Naive thymus-derived CD8-positive, alpha-beta T cell (primary cell): ENCODE measurements at places on chromosomes 7 and 10. TPM values are rescaled to one million over a fixed set of nuclear protein-coding genes. Genes with fewer than 3 reads are reported as not detected.

TCERG1L gene
- 0.27 TPM for polyA plus RNA-seq

TUBB8 gene
- not detected for polyA plus RNA-seq

DNA sequence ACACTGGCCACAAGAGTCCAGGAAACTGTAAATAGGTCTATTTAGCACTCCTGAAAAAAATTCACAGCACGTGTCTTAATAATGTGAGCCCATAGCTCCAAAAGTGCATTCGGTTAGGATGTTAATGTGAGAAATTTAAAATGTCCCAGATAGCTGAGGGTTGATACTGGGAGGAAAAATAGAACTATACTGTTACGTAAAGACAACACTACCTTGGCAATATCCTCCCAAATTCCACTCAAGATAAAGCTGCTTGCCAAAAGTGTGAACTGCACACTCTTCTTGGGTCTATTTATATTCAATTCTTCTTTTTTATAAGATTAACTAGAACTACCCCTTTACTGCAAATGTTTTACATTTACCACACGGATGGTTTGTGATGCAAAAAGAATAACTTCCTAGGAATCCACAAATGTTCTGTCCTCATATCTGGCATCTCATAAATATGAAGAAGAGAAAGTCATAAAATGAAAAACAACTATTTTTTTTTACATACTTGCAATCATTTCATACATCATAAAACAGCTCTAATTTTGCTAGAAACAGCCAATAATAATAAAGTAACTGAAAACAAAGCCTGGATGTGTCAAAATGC, 10.4 kb downstream of the RAB11FIP2 start:
- peaks cover 17% of the 10 kb centered on the region for H3K36me3 ChIP-seq
- no peak for DNase-seq

GRCh38 chr10:111233439-111233838, 156.6 kb downstream of the ADRA2A start:
- H3K4me3 ChIP-seq, result no peak overlapping the region
- H3K4me1 ChIP-seq, result no peaks in the 10 kb centered on the region
- no peak overlapping the region for H3K27ac ChIP-seq
- no peak for DNase-seq

DNA sequence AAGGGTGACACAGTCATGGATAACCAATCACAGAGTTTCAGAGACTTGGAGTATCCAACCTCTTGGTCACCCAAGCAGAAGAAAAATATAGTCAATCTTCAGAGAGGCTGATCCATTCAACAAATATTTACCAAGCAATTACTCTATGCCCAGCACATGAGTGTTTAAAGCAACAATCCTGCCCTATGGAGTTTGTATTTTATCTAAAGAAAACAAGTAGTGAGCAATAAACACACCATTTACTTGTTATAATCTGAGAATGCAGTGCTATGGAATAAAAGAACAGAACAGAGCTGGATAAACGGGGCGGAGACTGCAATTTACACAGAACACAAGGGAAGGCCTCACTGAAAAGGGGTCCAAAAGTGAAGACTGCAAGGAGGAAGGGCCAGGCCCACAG, 63.8 kb downstream of the GRB10 start:
- H3K27me3 ChIP-seq, result peaks cover 3% of the 10 kb centered on the region
- no peaks in the 10 kb centered on the region for H3K36me3 ChIP-seq
- no peak overlapping the region for H3K27ac ChIP-seq
- H3K4me1 ChIP-seq, result peaks cover 3% of the 10 kb centered on the region

GRCh38 chr7:47885309-47885986, 62.8 kb downstream of the PKD1L1 start:
- H3K27ac ChIP-seq, result no peak overlapping the region
- no peak overlapping the region for H3K4me3 ChIP-seq
- DNase-seq, result no peak
- H3K4me1 ChIP-seq, result no peaks in the 10 kb centered on the region

- no peaks in the 10 kb centered on the region for H3K4me1 ChIP-seq
- no peak for DNase-seq
- no peak overlapping the region for H3K4me3 ChIP-seq
- no peaks in the 10 kb centered on the region for H3K27me3 ChIP-seq
- no peak overlapping the region for H3K27ac ChIP-seq
- H3K36me3 ChIP-seq, result no peaks in the 10 kb centered on the region
Observed at GRCh38 chr10:57891201-57892006, 376.3 kb downstream of the IPMK start.

PNLIPRP1 gene
- polyA plus RNA-seq, result not detected

- H3K27me3 ChIP-seq, result peaks cover 37% of the 10 kb centered on the region
- DNase-seq, result no peak
- H3K4me3 ChIP-seq, result no peak overlapping the region
- H3K27ac ChIP-seq, result no peak overlapping the region
Observed at GRCh38 chr10:30233186-30233959, 115.7 kb downstream of the MTPAP start.

- DNase-seq, result no peak
- H3K36me3 ChIP-seq, result no peaks in the 10 kb centered on the region
- no peak overlapping the region for H3K4me3 ChIP-seq
- no peaks in the 10 kb centered on the region for H3K27me3 ChIP-seq
Observed at GRCh38 chr7:157893535-157894044, 556.8 kb downstream of the DNAJB6 start.

INHBA gene
- polyA plus RNA-seq, result not detected

IFIT1 gene
- 6.9 TPM for polyA plus RNA-seq

DNA sequence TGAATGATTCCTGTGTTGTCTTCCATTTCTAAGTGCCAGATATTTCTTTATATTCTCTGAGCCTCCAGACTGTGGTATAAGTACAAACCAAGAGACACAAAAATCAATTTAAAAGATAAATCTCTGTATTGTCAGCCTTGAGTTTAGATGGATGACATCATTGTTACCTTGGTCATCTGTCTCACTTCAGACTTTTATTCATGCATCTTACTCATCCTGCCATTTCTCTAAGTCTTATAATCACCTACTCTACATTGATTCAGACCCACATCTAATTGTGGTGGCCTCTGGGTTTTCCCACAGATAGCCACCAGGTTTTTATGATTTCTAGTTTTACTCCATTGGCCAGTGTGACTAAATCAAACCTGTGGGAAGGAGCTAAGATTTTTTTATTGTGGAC, 26.8 kb upstream of the HDAC9 start:
- H3K4me3 ChIP-seq, result no peak overlapping the region
- no peak for DNase-seq
- H3K4me1 ChIP-seq, result no peaks in the 10 kb centered on the region
- no peak overlapping the region for H3K27ac ChIP-seq
- peaks cover 8% of the 10 kb centered on the region for H3K27me3 ChIP-seq

GRCh38 chr7:152735443-152736004, 24.0 kb upstream of the ACTR3B start:
- no peak overlapping the region for H3K27ac ChIP-seq
- DNase-seq, result no peak
- peaks cover 3% of the 10 kb centered on the region for H3K4me1 ChIP-seq
- peaks cover 5% of the 10 kb centered on the region for H3K27me3 ChIP-seq

GRCh38 chr7:38673795-38674194, 42.6 kb upstream of the AMPH start:
- H3K4me1 ChIP-seq, result peaks cover 14% of the 10 kb centered on the region
- no peaks in the 10 kb centered on the region for H3K36me3 ChIP-seq
- H3K27me3 ChIP-seq, result peaks cover 14% of the 10 kb centered on the region
- no peak overlapping the region for H3K27ac ChIP-seq
- DNase-seq, result no peak
- H3K4me3 ChIP-seq, result no peak overlapping the region

DNA sequence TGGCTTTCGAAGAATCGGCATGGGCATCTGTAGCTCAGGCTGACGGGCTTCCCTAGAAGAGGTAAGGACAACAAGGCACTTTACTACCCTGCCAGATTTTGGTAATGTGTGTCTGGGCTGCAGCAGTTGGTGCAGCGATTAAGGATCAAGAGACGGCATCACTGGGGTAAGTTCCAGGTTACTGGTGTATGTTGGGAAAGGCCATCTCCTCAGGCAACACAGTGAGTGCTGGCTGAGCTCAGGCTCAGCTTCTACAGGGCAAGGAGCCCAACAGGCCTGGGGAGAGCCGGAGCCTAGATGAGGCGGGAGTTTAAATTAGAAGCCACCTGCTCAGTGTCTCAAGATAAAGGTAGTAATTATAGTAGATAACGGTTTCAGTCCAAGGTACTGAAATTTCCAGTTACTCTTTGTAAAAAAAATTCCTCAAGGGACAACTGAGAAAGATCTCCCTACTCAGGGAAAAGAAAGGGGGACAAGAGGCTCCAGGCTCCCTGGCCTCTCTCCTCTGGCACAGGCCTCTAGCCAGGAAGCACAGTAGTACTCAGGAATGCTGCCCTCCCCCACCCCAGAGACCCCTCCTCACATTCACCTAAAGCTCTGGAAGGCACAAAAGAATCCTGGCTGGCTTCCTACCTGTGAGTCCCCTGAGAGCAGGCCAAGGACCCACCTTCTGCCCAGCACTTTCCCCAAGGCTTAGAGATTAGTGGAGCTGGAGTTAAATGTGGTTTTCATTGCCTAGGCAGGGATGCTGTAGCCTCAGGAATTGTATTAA, 3.9 kb downstream of the CXCL12 start:
- H3K27me3 ChIP-seq, result peaks cover 14% of the 10 kb centered on the region
- no peak overlapping the region for H3K4me3 ChIP-seq
- H3K36me3 ChIP-seq, result no peaks in the 10 kb centered on the region
- H3K4me1 ChIP-seq, result peaks cover 6% of the 10 kb centered on the region

FAM237B gene
- polyA plus RNA-seq, result not detected

GRCh38 chr10:17226891-17227303, 1.1 kb upstream of the VIM start:
- H3K27me3 ChIP-seq, result no peaks in the 10 kb centered on the region
- peaks cover 32% of the 10 kb centered on the region for H3K4me1 ChIP-seq
- H3K4me3 ChIP-seq, result peak overlapping the region; percentile 99
- H3K36me3 ChIP-seq, result peaks cover 5% of the 10 kb centered on the region
- DNase-seq, result no peak

DNA sequence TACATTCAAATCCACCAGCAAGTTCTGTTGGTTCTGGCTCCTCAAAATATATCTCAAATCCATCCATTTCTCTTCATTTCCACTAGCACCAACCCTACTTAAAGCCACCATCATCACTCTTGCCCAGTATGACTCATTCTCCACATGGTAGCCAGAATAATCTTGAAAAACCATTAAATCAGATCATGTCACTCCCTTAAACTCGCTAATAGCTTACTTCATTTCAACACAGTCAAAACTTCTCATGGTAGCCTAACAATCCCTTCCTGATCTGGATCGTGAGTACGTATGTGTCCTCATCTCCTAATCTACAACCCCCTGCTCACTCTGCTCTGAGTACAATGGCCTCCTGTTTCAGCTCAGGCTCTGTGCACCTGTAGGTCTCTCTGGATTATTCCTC, 8.7 kb downstream of the EPC1 start:
- no peaks in the 10 kb centered on the region for H3K27me3 ChIP-seq
- no peaks in the 10 kb centered on the region for H3K36me3 ChIP-seq
- no peak for DNase-seq
- H3K4me3 ChIP-seq, result peak overlapping the region; percentile 47
- H3K4me1 ChIP-seq, result peaks cover 93% of the 10 kb centered on the region

DNA sequence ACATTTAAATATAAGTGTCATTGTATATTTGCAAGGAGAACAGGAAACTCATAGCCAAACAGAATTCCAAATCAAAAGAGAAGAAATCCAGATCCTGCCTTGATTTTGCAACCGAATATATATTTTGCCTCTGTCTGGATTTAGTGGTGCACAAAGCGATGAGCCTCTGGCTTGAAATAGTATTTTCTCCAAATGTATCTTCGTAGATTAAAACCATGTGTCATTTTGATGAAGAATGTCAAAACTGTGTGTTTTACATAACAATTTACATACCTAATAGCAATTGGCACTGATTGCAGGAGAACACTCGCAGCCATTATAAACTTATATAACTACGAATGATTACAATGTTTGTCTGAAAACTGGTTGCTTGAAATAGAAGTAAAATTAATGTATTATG, 156.4 kb downstream of the ARID5B start:
- peaks cover 12% of the 10 kb centered on the region for H3K4me1 ChIP-seq
- no peak overlapping the region for H3K4me3 ChIP-seq
- DNase-seq, result no peak
- no peaks in the 10 kb centered on the region for H3K27me3 ChIP-seq

GRCh38 chr10:16570731-16571130, 49.1 kb upstream of the C1QL3 start:
- no peak overlapping the region for H3K4me3 ChIP-seq
- H3K27me3 ChIP-seq, result peaks cover 19% of the 10 kb centered on the region
- DNase-seq, result no peak
- H3K4me1 ChIP-seq, result no peaks in the 10 kb centered on the region

DNA sequence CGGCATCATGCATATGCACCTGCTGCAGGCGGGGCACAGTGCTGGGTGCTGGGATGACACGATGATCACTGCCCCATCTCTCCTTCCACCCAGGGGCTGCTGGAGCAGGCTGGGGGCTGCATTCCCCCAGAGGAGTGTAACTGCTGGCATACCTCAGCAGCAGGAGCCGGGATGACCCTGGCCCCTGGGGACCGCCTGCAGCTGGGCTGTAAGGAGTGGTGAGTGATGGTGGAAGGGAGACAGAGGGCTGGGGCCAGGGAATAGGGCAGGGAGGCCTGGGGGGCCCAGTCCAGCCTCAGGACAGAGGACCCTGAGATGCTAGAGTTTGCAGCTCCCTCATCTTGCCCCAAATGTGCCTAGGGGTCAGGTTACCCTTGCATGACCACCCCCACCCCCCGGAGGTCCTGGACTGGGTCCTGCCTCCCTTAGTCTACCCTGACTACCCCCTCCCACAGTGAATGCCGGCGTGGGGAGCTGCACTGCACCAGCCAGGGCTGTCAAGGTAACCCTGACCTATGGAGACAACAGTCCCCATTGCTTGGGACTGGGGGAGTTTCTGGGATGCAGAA, 14.5 kb upstream of the ZNF862 start:
- H3K4me1 ChIP-seq, result peaks cover 15% of the 10 kb centered on the region
- H3K27ac ChIP-seq, result no peak overlapping the region
- no peak for DNase-seq
- H3K4me3 ChIP-seq, result no peak overlapping the region
- no peaks in the 10 kb centered on the region for H3K36me3 ChIP-seq
- no peaks in the 10 kb centered on the region for H3K27me3 ChIP-seq

DNA sequence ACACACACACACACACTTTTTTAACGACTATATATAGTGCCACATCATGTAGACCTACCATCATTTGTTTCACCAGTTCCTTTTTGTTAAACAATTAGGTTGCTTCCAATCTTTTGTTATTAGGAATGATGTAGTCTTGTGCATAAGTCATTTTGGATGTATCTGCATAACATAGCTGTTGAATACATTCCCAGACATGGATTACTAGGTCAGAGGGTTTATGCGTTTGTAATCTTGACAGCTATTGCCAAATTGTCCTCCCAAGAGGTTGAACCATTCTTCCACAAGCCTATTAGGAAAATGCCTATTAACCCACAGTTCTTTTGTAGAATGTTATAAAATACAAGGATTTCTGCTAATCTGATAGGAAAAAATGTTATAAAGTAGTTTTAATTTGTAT, 87.3 kb downstream of the PALS2 start:
- H3K36me3 ChIP-seq, result peaks cover 6% of the 10 kb centered on the region
- H3K4me3 ChIP-seq, result no peak overlapping the region
- H3K27me3 ChIP-seq, result no peaks in the 10 kb centered on the region
- DNase-seq, result no peak

GRM8 gene
- polyA plus RNA-seq, result not detected
